Endothelial cell of umbilical vein (primary cell): ENCODE measurements at places on chromosomes 4 and X. TPM values are rescaled to one million over a fixed set of nuclear protein-coding genes. Genes with fewer than 3 reads are reported as not detected.

Gene NDST3
- not detected in 2 replicates for total RNA-seq

Gene CXCL11
- total RNA-seq = 0.55 and 1.1 TPM in 2 replicates

Gene TMEM31
- not detected in 2 replicates for total RNA-seq

Gene P2RY10
- total RNA-seq = not detected in 2 replicates

Gene XAGE2
- total RNA-seq = not detected in 2 replicates

Gene KIT
- 29.3 and 39.7 TPM in 2 replicates for total RNA-seq

Gene NUP62CL
- not detected in 2 replicates for total RNA-seq

- H3K27me3 ChIP-seq = no peaks in the 10 kb centered on the region
- no peak for DNase-seq
- H3K4me1 ChIP-seq = peaks cover 14% of the 10 kb centered on the region
Observed at GRCh38 chr4:86847571-86847970, 1.6 kb downstream of the SLC10A6 start.

DNA sequence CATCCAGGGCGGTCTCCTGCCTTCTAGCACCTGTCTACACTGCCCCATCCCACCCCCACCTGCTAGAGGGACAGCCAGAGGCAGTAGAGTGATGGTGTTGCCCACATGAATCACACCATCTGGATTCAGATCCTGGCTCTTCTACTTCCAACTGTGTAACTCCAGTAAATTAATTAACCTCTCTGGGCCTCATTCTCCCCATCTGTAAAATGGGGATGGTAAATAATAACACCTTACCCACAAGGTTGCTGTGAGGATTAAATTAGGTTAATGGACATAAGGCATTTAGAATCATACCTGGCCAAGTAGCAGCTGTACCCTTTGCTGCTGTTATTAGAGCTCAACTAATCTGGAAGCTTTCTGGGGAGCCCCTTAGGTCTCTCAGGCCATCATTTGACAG is 149.6 kb upstream of the BCOR start:
- no peaks in the 10 kb centered on the region for H3K36me3 ChIP-seq
- no peak overlapping the region for H3K4me3 ChIP-seq
- H3K27ac ChIP-seq = no peak overlapping the region
- no peaks in the 10 kb centered on the region for H3K27me3 ChIP-seq
- no peak for DNase-seq

GRCh38 chr4:82401600-82401999 is 27.8 kb upstream of the HNRNPD start:
- no peaks in the 10 kb centered on the region for H3K4me1 ChIP-seq
- peaks cover 5% of the 10 kb centered on the region for H3K27me3 ChIP-seq
- no peaks in the 10 kb centered on the region for H3K36me3 ChIP-seq
- no peak for DNase-seq

- H3K27me3 ChIP-seq = no peaks in the 10 kb centered on the region
- peak; percentile 23 for DNase-seq
- peaks cover 20% of the 10 kb centered on the region for H3K4me1 ChIP-seq
- no peak overlapping the region for H3K4me3 ChIP-seq
Observed at GRCh38 chr4:82710197-82710929, 88.2 kb downstream of the SCD5 start.

DNA sequence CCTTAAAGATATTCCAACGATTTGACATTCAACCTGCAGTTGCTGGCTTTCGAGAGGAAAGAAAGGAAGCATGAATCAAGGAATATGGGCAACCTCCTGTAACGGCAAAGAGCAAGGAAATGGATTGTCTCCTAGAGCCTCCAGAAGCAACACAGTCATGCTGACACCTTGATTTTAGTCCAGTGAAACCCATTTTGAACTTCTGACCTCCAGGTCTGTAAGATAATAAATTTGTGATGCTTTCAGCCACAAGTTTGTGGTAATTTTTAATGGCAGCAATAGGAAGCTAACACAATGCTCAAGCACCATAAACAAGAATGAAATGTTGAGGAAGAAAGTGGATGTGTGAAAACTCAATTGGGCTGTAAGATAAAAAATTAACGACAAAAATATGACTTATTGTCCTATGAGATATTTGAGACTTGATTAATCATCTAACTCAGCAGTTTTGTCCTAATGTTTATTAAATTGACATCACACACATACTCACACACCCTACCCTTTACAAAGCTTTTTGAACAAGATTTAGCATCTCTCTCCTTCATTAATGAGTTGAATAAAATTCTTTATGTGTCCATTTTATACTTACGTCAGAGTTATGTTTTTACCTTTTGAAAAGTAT is 857.2 kb upstream of the INTU start:
- no peak for DNase-seq
- no peaks in the 10 kb centered on the region for H3K27me3 ChIP-seq
- H3K4me3 ChIP-seq = no peak overlapping the region

- peaks cover 13% of the 10 kb centered on the region for H3K4me1 ChIP-seq
- no peak for DNase-seq
- H3K4me3 ChIP-seq = no peak overlapping the region
- H3K36me3 ChIP-seq = no peaks in the 10 kb centered on the region
Observed at GRCh38 chr4:37602454-37603069, 83.6 kb downstream of the RELL1 start.

DNA sequence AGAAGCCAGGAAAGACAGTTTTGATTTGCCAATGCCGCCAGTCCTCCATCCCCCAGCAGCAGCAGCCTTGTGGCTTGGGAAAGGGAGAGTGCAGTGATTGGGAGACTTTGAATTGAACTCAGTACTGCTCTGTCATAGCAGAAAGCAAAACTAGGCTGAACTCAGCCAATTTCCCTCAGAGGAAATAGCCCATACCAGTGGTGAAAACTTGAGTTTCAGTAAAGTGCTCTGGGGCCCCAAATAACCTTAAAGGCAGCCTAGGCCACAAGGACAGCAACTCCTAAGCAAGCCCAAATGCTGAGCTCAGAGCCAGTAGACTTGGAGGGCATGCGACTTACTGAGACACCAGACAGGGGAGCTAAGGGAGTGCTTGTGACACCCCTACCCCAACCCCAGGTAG is 2.0 kb upstream of the PROM1 start:
- H3K4me1 ChIP-seq = peaks cover 6% of the 10 kb centered on the region
- H3K36me3 ChIP-seq = no peaks in the 10 kb centered on the region
- no peak overlapping the region for H3K4me3 ChIP-seq
- no peak for DNase-seq
